ENCODE measurements at places on chromosomes 1 and 21.

GRCh38 chr1:26284597-26285347 lies 4.9 kb downstream of the SH3BGRL3 start:
- DNase-seq: peak; percentile 98

DNA sequence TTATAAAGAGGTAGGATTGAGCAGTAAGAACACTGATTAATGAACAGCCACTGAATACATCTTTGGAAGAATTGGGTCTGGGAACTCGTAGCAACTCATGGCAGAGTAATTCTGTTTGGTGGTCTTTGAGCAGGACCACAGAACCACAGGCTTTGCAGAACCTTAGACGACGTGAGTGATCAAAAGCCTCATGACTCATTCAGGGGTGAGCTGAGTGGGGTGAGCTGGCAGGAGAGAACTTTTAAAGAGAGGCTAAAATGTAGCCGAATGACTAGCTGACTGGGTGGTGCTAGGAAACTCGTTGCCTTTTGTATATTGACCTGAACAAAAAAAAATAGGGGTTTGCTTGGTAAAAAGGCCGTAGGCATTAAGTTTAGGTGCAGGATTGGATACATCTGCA lies 313.8 kb downstream of the TGFB2 start:
- no peak for DNase-seq

GRCh38 chr1:50724626-50725286 lies 235.3 kb downstream of the FAF1 start:
- no peak for DNase-seq

GRCh38 chr1:31567956-31568570 lies 8.3 kb upstream of the TINAGL1 start:
- DNase-seq: no peak

Data from stimulated activated CD8-positive, alpha-beta memory T cell treated with anti-CD3 and anti-CD28 coated beads, Interleukin-15, amount 100 ng/mL, for 4 hours (primary cell).